Stimulated activated CD4-positive, alpha-beta T cell treated with anti-CD3 and anti-CD28 coated beads, Interleukin-4, amount 100 ng/mL, for 1 hour (primary cell): ENCODE measurements at places on chromosomes 1 and 21.

DNA sequence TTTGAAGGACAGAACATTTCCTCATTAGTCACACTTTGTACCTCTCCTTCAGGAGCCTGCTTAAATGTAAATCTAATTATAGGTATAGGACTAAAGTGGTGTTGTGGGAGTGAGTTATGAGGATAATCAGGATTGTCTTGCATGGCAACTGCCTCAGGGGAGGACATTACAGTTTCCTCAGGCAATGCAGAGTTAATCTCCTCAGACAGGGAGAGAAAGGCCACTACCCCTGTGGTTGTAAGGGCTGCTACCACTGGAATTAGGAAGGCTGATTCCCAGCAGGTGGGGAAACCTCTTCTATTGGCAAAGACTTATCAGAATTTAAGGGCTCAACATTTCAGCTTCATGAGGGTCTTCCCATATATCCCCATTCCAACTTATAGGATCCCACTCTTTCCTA, 286.8 kb upstream of the PBX1 start:
- DNase-seq, result no peak

GRCh38 chr1:54518489-54518888, 29.5 kb upstream of the ACOT11 start:
- DNase-seq, result no peak

DNA sequence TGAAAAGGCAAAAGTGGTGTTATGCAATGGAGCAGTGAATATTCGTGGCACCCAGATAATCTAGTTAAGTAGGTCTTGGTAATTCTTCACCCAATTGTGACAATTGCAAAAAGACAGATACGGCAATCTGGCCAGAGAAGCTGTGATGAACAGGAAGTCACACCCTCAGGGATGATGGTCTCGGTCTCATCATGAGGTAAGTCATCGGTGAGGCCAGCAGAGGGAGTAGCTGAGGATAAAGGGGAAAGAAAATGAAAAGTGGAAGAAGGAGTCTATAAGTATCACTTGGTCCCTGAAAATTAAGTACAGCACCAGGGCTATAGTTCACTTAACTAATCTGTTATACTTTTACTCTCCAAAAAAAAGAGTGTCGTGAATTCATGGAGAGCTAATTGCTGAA, 258.8 kb upstream of the NCAM2 start:
- DNase-seq, result no peak

- DNase-seq, result no peak
These were observed 30.0 kb downstream of the MATN1 start for GRCh38 chr1:30693366-30693765.

DNA sequence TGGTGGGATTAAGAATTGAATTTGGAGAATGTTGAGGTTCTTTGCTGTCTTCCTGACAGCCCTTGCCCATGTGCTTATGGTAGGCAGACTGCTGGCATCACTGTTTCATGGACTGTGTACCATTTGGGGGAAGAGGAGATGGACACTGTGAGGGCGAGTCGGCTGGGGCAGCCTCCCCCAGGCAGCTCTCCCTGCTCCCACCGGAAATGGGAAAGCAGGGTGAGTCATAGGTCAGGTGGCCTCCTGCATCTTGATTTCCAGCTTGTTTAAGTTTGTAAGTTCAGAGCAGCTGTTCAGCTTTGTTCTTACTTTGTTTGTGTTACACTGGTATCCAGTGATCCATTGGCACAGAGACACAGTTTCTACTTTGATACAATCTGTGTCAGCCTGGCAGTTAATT, 87.2 kb upstream of the CNIH3 start:
- DNase-seq, result no peak

- DNase-seq, result no peak
These were observed 81.5 kb downstream of the BEND5 start for GRCh38 chr1:48695161-48695560.

- no peak for DNase-seq
These were observed 12.1 kb downstream of the BLACAT1 start for GRCh38 chr1:205443585-205444299.

DNA sequence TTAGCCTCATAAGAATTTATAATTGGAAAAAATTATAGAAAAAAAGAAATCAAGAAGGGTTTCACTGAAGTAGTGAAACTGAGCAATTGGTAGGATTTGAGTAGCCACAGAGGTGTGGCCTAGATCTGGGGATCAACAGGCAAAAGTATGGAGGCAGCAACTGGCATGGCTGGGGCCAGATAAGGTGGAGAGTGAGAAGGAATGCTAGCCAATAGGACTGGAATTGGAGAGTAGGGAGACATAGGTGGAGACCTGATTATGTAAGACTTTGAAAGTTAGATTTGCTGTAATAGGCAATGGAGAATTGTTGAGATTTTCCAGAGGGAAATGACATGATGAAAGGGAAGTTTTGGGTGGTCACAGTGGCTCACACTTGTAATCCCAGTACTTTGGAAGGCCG, 24.6 kb upstream of the CGN start:
- DNase-seq, result no peak

DNA sequence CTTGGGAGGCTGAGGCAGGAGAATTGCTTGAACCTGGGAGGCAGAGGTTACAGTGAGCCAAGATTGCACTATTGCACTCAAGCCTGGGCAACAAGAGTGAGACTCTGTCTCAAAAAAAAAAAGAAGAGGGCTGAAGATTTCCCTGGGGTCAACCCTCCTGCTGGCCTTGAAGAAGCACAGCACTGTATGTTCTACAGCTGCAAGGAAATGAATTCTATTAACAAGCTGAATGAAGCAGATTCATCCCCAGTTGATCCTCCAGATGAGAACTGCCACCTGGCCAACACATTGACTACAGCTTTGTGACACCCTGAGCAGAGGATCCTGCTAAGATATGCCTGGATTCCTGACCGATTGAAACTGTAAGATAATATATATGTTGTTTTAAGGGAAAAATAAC, 129.5 kb downstream of the ADSS2 start:
- no peak for DNase-seq

DNA sequence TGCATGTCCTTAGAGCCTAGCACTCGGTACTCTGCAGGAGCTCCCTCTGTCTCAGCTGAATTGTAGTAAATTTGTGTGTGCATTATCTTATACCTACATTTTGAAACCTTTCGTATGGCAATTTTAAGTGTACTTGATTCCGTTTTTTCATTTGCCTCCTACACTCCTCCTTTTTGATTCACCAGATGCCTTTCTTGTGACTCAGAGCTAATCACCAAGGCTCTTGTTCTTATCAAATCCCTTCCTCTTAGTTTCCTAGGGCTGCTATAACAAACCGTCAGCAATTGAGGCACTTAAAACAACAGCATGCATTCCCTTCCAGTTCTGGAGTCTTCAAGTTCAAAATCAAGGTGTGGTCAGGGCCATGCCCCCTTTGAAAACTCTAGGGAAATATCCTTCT, 261.0 kb downstream of the ASTN1 start:
- DNase-seq, result no peak

GRCh38 chr1:151986501-151987190, 7.0 kb downstream of the S100A10 start:
- DNase-seq, result no peak

DNA sequence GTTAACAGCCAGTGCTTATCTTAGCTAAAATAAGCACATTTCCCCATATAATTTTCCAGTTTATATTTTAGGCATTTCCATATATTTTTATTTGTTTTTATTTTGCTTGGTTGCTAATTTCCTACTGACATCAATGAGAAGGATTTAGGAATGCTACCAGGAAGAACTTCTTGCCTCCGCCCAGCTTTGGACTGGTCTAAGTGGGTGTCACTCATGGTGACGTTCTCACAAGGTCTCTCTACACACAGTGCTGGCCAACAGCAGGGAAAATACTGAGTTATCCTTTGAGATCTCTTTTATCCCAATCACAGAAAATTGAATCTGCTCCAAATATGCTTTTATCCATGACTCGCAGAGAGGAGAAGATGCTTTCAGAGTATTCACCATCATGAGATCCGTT, 13.2 kb downstream of the MX1 start:
- DNase-seq, result no peak

DNA sequence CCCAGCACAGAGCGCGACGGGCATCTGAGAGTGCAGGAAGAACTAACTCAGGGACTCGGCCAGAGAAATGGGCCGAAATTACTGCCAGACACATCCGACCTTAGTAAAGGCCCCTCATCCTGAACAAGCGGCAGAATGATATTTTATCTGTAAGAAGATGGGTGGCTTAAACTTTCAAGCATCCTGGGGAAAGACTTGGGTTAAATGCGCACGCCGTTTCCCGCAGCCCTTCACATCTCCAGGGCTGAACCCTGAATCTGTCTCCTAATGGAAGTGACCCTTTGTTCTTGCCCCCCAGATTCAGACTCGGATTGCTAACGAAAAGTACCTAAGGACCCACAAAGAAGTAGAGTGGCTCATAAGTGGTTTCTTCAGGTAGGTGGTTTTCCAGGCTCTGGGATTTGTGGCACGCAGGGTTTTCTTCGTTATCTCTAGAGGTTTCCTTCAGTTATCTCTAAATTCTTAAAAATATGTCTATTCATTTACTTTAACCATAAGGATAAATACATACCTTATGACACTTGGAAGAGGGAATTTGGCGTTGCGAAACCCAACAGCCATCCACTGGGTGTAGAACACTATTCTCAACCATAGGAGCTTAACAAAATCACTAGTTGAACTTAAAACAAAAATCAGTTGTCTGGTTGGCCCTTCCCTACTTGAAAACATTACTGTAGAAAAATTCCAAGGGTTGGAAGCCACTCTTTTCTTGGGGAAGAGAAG, 627 bp downstream of the RIIAD1 start:
- DNase-seq, result no peak

DNA sequence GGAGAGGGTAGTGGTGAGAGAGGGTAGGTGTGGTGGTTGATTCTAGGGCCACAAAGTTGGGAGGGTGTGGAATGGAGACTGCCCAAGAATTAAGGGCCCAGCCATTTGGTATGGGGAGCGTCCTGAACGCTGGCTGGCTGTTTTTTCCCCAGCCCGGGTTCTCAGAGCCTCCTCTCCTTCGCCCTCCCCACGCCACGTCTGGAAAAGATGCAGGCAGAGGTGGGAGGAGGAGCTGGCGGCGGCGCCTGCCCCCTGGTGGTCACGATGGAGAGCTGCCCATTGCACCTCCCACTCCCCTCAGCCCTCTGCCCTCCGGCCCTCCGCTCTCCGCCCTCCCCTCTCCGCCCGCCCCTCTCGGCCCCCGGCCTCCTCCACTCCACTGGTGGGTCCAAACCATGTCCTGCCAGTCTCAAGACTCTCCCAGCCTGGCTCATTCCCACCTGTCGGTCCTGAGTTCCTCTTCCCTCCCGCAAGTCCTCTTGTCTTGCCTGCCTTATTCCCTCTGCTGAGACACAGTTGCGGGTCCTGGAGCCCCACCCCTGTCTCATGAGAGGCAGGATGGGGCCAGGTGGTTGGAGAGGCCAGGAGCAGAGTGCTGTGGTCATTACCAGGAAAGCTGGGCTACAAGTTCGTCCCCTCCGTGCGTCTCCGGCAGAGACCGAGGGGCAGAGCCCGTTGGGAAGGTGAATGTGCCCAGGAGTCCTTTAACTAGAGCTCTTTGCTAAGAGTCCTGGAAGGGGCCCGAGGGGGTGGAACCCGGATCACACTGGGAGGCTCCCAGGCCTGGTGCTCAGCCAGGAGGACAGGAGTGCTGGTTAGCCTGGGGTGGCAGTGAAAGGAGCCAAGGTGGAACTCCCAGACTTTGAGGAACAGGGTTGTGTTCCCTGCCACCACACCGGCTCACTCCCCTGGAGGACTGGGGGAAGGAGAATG, 22.6 kb downstream of the ETNK2 start:
- peak; percentile 56 for DNase-seq

- DNase-seq, result no peak
These were observed 108.1 kb upstream of the CSF3R start for GRCh38 chr1:36590771-36591170.

- DNase-seq, result no peak
These were observed 468.7 kb upstream of the B3GALT2 start for GRCh38 chr1:193654951-193655735.

DNA sequence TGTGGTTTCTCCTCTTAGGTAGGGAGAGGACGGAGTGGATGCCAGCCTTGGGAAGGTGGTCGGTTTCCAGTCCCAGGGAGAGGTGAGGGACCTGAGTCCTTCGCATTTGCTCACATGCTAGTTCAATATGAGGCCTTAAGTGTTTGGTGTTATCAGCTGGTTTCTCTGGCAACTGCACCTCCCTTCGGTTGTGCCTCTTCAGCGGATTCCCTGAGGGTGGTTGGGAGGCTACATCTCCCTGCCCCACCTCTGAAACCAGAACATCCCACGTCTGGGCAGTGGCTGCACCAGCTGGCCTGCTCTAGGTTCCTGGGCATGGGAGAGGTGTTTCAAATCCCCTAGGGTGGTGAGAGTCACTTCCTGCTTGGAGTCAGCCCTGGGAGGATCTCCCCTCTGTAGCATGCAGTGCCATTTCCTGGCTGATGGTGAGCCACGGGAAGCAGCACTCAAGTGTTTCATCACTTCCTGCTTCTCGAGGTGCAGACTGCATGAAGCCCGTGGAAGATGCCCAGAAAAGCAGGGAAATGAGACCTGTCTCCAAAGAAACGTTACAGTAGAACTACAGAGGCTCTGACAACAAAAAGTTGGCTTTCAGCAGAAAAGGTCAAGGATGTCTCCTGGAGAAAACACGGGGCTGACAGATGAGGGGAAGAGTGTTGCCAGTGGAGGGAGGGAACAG, 4.5 kb downstream of the TMEM125 start:
- peak; percentile 22 for DNase-seq
